ENCODE measurements at places on chromosomes 3 and 15.

DNA sequence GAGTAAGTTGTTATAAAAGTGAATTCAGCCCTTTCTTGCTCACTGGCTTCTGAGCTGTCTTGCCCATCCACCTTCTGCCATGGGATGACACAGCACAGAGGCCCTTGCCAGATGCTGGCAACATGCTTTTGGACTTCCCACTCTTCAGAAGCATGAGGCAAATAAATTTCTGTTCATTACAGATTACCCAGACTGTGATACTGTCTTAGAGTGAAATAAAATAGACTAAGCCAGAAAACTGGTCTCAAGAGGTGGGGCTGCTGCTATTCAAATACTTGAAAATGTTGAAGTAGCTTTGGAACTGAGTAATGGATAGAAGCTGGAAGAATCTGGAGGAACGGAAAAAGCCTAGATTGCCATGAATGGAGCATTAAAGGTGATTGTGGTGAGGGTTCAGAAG lies 170.4 kb downstream of the ZMAT3 start:
- no peak for DNase-seq

- DNase-seq: no peak
Measured at GRCh38 chr15:70050441-70050840, 47.3 kb downstream of the TLE3 start.

GRCh38 chr3:192597506-192597905 lies 129.8 kb downstream of the FGF12 start:
- DNase-seq: no peak

- no peak for DNase-seq
Measured at GRCh38 chr3:141456301-141456625, 30.6 kb upstream of the RASA2 start.

GRCh38 chr3:27521179-27521871 lies 37.1 kb upstream of the SLC4A7 start:
- DNase-seq: no peak

- no peak for DNase-seq
Measured at GRCh38 chr15:74470631-74471395, 9.9 kb upstream of the UBL7 start.
